ENCODE measurements at places on chromosomes 13 and 19.
A peak's percentile ranks its signal among the peaks of the same experiment; 100 is the strongest.

GRCh38 chr19:40523322-40524047, 53.2 kb upstream of the SHKBP1 start:
- DNase-seq = peak; percentile 67

- no peak for DNase-seq
These were observed 40.0 kb upstream of the TDRD3 start for GRCh38 chr13:60356970-60357369.

DNA sequence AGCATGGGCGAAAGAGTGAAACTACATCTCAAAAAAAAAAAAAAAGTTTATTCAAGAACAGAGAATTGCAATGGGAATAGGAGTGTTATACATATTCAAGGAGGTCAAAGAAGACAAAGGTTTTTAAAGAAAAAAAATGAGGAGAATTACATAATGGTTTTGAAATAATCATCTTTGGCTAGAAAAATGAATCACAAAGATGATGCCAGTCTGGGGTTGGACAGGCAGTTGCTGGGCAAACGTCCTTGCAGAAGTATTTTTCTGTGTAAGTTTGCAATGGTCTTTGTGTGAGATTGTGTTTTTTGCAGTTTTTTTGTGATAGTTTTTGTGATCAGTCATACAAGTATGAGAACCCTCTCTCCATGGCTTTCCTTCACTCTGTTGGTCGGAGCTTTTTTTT, 23.7 kb downstream of the LYPD3 start:
- DNase-seq = no peak

GRCh38 chr13:42526804-42527203, 47.1 kb upstream of the TNFSF11 start:
- DNase-seq = no peak

DNA sequence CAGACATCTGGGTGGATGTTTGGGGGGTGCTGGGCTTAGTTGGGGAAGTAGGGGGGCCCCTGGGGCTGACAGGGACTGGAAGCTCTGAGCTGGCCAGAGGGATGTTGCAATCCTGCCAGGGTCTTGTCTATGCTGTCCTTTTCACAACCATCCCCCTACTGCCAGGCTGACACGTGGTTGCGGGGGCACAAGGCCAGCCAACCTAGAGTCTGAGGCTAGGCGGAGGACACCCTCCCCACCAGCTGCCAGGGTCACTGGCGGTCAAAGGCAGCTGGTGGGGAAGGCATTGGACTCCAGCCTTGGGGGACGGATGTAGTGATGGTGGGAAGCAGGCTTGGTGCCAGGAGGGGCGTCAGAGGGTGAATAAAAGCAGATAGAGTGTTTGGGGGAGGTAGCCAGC, 1.6 kb upstream of the APOC1 start:
- no peak for DNase-seq

DNA sequence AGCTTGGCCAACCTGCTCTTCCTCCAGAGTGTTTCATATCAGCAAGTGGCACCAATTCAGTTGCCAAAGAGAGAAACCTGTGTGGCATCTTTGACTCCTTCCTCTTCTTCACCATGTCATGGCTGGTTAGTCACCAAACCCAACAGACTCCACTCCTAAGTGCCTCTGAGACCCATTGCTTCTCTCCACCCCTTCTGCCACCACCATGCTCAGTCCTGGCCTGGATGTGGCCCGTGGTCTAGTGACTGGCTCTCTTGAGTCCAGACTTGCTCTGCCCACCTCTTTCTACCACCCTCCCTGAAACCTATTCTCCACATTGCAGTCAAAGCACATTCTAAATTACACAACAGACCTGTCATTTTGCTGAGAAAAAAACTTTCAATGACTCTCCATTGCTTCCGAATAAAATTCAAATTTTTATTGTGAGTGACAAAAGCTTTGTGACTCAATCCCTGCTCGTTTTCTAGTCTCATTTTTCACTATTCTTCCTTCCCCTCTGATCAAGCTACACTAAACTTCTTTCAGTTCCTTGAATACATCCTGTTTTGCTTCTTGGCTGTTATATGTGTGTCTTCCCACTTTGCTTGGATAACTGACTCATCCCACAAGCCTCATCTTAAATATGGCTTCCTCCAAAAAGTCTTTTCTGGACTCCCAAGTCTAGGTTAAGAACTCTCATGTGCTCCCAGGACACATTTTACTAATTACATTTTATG, 12.0 kb upstream of the TNFSF11 start:
- DNase-seq = no peak

DNA sequence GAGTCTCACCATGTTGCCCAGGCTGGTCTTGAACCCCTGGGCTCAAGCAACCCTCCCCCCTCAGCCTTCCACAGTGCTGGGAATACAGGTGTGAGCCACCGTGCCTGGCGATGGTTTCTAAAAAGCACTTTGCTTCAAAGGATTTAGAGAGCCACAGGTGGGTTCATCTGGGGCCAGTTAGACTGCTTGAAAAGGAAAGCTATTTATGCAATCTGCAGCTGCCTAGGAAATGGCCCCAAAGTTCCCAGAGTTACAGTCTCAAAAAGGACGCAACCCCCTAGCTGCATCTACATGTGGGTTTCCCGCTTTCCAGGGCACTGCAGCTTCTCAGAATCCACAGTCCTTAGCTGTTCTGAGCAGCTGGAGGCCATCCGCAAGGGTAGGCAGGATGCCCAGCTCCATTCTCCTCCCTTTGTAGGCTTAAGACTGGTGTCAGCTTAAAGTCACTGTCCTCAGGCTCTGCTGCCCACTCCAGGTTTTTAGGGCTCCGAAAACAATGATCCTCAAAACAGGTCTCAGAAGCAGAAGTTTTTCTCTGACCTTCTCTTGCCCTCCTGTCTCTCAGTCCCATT, 41.4 kb downstream of the ZNF823 start:
- no peak for DNase-seq

DNA sequence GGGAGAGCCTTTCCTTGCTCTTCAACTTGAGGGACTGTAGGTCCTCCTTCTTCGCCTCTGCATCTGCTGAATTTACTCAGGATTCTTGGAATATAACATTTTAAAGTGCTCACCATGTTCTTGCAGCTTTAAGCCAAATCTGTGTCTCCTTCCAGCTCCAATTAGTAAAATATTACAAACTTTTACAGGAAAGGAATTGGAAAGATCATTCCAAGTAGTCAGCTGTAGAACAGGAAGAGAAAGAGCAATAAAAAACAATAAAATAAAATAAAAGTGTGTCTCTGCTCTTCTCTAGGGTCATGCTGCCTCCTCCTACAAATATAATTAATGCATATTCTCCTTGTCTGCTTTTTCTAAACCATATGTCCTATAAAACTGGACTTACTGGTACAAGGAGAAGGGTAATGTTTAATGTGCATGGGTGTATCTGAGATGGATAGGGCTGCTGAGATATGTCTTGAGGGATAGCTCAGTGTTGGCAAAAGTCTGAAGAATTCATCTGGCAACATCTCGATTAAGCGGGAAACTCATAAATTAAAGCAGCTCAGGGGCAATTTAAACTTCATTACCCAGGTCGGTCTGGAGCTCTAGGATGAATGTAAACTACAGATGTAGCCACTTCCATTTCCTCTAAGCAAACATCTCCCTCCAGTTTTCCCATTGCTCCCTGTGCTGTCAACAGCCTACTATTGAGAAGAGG, 25.0 kb downstream of the ENOX1 start:
- no peak for DNase-seq

- no peak for DNase-seq
These were observed 416.9 kb downstream of the IRS2 start for GRCh38 chr13:109369353-109370052.

DNA sequence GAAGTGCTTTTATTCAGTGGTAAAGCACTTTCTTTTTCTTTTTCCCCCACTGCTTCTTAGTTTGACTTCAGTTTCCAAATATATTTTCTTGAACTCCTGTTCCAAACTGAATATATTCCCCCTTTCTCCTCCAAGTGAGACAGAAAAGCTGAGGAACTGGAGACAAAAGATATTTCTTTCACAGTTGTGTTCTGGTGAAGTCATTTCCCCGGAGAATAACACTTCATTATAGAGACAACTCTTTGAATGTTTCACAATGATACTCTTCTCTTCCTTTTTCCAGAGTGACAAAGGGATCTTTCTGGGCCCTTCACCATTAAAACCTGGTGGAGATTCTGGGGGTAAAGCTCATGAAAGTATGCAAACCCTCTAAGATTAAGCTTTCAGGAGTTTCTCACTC, 860.8 kb upstream of the SLITRK5 start:
- no peak for DNase-seq

- DNase-seq = no peak
These were observed 32.2 kb upstream of the TM9SF2 start for GRCh38 chr13:99469041-99469440.
